DMS79 (cell line): ENCODE measurements at places on chromosomes 5 and 9.
A peak's percentile ranks its signal among the peaks of the same experiment; 100 is the strongest.

DNA sequence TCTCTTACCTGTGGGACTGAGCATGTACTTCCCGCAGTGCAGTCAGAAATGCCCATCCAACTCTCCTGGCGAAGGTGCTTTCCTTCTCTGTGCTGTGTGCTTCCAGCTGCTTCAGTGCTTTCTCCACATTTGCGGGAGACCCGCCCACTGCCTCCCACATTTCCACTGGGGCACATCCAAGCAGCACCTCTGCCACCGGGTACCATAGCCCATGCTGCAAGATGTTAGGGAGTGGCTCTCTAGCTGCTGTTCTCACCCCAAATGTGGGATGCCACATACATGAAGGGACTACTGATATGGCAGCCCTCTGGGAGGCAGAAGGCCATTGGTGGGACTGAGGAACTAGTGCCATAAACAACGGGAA is 8.8 kb downstream of the DMAC1 start:
- DNase-seq, result no peak

- DNase-seq, result no peak
Measured at GRCh38 chr5:89981021-89981420, 428.5 kb downstream of the CETN3 start.

DNA sequence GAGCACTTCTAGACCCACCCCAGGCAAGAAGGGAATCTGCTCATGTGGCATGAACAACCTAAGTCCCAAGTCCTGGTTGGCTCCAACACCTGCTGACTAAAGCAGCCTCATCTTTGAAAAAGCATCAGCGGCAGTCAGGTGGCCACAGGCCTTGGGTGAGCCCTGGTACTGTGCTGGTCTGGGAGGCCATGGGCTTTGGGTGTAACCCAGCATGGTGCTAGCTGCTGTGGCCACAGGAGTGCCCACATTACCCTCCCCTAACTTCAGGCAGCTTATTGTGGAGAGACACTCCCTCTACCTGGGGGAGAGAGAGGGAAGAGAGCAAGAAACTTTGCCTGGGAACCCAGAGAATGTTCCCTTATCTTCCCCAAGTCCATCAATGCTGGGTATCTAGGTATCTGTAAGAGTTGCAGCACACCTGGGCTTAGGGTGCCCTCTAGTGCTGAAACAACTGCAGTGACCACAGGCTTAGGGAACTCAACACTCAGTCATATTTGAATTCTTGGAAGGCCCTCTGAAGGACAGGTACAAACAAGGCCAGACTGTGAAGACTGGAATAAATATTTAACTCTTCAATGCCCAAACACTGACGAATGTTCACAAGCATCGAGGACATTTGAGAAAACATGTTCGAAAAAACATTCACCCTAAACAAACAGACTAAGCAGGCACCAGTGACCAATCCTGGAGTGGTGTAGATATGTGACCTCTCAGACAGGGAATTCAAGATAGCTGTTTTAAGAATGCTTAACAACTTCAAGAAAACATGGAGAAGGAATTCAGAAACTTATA is 69.9 kb upstream of the OR2K2 start:
- no peak for DNase-seq

- DNase-seq, result no peak
Measured at GRCh38 chr5:177539411-177539810, 15.0 kb downstream of the FAM193B start.

- peak; percentile 77 for DNase-seq
Measured at GRCh38 chr5:36054647-36055046, 12.0 kb downstream of the UGT3A2 start.

DNA sequence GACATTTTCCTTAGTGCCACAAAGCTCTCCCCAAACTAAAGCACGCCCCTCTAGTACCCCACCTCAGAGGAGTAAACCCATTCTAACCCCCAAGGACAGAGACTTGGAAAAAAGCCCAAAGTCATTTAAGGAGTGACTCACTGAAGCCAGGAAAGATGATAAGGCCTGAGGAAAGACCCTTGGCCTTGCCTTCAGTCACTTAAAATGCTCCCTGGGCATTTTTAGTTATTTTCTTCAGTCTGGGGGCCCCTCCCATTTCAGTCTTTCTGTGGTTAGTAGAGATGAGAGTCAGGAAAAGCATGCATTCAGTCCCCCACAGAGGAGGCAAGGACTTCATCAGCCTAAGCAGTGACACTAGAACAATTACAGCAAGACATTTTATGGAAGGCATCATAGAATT is 13.7 kb upstream of the TLX3 start:
- no peak for DNase-seq

DNA sequence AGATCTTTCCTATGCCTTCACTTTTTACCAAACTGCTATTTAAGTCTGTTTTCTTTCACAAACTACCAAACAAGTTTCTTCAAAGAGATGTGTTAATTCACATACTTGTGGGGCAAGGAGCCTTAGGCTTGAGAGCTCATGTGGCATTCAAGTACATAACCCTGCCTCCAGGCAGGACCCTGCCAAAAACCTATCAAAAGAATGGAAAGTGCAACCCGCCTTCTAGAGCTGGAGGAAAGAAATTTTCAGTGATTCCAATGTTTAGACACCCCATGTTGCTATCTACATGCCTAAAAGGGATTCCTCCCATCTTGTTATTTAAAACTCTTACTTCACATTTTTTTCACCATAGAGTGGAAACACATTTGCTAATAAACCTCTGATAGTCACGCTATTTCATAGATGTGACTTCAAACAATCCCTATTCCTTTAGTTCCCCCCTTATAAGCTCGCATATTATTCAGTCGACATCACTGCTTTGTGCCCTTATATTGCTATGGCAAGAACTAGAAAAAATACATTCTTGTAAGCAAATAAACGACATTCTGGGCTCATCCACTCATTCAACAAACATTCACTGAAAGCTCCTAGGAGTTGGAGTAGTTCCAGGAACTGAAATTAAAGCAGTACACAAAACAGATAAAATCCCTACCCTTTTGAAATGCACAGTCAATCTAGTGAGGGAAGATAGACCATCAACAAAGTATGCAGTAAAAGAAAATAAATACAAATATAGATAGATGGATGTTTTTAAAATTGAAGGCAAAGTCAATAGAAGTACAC is 518.1 kb downstream of the ELAVL2 start:
- no peak for DNase-seq

GRCh38 chr5:101687349-101687985 is 608.6 kb downstream of the SLCO4C1 start:
- DNase-seq, result no peak

- no peak for DNase-seq
Measured at GRCh38 chr5:131265311-131265803, 1.5 kb downstream of the CDC42SE2 start.

DNA sequence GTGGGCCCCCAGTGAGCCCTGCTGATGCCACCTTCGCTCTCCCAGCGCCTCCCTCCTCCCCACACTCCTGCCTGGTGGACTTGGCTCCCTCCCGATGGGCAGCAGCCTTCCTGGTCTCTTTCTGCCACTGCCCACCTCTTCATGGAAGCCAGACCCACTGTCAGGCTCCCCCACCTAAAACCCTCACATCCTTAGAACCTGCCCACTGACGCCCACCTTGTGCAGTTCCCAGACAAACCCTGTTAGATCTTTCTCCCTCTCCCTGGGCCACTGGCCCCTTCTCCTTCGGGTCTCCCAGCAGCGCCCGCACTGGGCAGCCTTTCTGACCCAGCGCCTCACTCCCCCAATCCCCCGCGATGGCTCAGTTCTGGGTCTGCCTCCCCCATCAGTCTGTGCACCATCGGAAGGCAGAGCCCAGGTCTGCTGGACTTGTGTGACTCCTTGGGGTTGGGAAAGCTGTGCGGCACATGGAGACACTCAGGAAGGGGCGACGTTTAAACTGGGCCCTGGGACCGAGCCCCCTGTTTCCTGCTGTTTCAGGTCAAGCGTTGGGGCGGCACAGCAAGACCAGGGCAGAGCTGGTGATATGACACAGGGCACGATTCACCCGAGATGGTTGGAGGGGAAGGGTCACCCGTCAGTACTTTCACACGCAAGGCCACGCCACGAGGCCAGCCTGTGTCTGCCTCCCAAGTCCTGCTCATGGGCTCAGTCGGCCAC is 17.4 kb downstream of the MYMK start:
- DNase-seq, result no peak

DNA sequence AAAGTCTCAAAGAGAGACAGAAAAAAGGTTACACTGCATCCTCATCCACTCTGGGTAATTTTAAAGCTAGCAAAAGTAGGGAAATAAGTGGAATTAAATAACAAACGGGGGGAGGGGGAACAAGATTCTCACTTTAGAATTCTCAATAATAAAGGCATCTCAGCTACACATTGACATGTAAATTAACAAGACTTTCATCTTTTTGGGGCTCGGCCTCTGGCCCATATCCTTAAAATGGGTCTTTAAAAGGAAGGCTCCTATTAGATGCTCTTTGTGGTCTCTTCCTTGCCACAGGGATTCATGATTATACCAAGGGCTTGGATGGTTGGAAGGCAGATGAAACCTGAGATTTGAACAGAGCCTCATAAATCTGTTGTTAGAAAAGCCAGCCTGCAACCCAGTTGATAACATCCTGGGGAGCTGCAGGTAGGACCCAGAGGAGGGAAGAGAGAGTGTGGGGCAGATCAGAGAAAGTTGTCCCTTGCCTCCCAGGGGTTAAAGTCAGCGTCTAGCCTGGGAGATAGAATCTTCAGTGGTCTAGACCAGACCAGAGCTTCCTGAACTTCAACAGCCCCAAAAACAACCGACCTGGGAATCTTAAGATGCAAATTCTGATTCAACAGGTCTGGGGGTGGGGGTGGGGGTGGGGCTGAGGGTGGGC is 135.9 kb downstream of the GCNT1 start:
- DNase-seq, result no peak

DNA sequence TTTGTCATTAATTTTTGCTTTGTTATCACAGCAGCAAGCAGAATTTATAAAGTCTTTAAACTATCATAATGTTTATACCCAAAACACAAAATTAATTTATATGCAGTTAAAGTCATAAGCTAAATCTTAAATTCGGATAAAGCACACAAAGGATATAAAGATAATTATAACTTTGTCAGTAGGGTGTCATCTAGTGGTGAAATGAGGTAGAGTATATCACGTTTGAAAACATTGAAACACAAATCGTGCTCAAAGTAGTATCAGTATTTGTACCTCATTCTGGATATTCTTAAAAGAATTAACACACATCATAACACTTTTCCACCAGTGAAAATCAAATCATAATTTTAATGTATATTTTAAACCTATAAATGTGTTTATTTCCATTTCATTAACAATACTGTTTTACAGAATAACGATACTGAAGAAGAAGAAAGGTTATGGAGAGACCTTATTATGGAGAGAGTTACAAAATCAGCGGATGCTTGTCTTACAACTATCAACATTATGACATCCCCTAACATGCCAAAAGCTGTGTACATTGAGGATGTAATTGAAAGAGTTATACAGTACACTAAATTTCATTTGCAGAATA is 129.5 kb downstream of the NIPBL start:
- no peak for DNase-seq

- DNase-seq, result no peak
Measured at GRCh38 chr9:31137176-31138160, 1247.0 kb upstream of the ACO1 start.

- no peak for DNase-seq
Measured at GRCh38 chr5:172235132-172235780, 41.3 kb downstream of the EFCAB9 start.

- DNase-seq, result no peak
Measured at GRCh38 chr5:14267166-14267838, 124.2 kb downstream of the TRIO start.

GRCh38 chr9:136854842-136855460 is 2.8 kb downstream of the MAMDC4 start:
- no peak for DNase-seq

DNA sequence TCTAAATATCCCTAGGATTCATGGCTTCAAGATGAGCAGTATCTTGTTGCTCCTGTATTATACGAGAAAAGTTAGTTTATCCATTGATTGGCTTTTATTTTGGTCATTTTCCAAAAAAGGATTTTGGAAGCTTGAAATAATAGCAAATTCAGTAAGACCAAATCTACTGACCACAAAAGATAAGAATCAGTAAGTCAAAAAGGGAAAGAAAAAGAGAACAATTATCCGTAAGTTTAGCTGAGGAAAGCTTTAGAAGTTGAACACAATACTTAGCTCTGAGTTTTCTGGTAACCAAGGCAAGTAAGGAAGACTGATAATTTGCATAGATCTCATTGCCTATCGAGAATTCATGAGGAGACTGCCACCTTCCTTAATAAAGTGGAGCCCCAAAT is 9.1 kb downstream of the TGFBR1 start:
- no peak for DNase-seq

- DNase-seq, result no peak
Measured at GRCh38 chr5:157464519-157465171, 4.6 kb downstream of the NIPAL4 start.

- DNase-seq, result no peak
Measured at GRCh38 chr5:31898036-31898632, 259.2 kb downstream of the PDZD2 start.

DNA sequence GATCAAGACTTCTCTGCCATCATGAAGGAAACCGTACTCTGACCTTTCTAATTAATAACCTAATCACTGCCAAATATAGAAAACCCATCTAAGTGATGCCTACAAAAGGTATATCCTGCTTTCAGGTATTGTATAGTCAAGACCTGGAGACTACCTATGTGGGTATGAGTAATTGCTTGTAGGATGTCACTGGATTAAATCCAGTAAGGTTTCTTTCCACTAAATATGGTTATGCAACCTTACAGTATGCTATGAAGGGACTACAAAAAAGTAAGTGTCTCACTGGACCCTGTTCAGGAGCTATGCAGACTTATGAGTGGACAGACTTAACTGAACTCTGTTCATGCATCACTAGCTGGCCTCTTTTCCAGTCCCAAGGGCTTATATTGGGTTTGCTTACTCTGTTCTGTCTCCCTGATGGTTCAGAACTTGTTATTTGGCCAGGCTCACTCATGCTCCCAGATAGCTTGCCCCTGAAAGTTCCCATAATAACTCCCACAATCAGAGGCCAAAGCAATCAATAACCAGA is 51.1 kb downstream of the PDE6A start:
- no peak for DNase-seq

GRCh38 chr9:120928015-120928482 is 1.5 kb upstream of the TRAF1 start:
- no peak for DNase-seq

DNA sequence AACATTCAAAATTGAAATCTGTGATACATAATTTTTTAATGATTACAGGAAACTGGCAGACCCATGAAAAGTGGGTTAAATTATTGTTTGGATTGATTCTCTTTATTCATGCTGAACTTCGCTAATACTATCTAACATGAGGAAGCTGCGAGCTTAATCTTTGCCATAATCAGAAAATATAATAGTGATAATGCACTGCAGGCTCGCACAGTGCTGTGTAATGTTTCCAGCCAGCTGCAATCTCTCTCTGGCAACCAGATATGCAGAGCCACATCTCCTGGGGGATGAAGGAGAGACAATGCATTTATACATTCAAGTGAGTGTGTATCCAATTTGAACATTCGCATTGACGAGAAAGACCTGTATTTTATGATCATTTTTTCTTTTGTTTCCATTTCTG is 669.7 kb upstream of the RGMB start:
- DNase-seq, result no peak

DNA sequence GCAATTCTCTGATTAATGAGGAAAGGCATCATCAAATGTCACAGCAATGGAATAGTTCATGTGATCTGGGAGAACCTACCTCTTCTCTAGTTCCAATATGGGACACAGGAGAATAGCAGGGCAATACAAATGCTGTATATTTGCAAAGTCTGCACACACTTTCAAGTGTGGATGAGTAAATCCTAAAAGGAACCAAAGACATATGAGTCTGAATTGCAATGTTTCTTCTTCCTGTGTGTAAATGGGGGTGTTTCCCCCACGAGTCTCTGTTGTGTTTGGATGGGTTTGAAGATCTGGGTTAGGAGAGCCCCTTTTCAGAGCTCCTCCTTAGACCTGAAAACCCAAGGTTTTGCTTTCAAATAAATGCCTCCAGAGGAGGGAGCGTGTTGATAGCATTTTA is 26.9 kb downstream of the SLC46A2 start:
- DNase-seq, result no peak
